Left renal cortex interstitium (tissue), 4 donors: ENCODE measurements at places on chromosomes 6 and 20. TPM values are rescaled to one million over a fixed set of nuclear protein-coding genes. Genes with fewer than 3 reads are reported as not detected.

TMEM74B gene
- 5.0 TPM for polyA plus RNA-seq

NOL7 gene
- polyA plus RNA-seq: 95.1 TPM

GRCh38 chr6:170179616-170180324 lies 111.1 kb downstream of the DLL1 start:
- no peak for DNase-seq

SRMS gene
- polyA plus RNA-seq: 0.11 TPM

- DNase-seq: peak; percentile 21
Measured at GRCh38 chr6:89144354-89144906, 1.4 kb upstream of the PM20D2 start.

GRCh38 chr6:26375270-26375669 lies 7.6 kb upstream of the BTN2A2 start:
- DNase-seq: no peak
